Muscle of arm (tissue), 14 donors: ENCODE measurements at places on chromosomes 6 and 20.

- DNase-seq, result no peak
Measured at GRCh38 chr6:109252261-109253041, 129.8 kb downstream of the CD164 start.

DNA sequence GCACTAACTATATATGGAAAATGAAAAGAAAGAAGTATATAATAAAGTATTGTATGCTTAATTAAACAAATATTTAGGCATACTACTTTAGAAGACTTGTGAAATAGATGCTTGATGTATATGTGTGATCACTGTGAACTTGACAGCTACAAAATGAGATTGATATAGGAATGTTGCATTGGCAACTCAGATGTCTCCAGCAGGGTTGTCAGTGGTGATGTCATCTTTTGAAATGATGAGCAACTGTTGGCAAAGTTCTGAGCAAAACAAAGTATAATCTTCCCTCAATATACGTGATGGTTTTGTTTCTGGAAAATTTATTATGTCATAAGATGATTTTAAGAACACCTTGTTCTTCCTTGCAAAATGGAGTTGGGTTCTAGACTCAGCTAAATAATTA is 133.8 kb downstream of the ARID1B start:
- no peak for DNase-seq

GRCh38 chr6:33696548-33697518 is 14.7 kb downstream of the UQCC2 start:
- no peak for DNase-seq

DNA sequence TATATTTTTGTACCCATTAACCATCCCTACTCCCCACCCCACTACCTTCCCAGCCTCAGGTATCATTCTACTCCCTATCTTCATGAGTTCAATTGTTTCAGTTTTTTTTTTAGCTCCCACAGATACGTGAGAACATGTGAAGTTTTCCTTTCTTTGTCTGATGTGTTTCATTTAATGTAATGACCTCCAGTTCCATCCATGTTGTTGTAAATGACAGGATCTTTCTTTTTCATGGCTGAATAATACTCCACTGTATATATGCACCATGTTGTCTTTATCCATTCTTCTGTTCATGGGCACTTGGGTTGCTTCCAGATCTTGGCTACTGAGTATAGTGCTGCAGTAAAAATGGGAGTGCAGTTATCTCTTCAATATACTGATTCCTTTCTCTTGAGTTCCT is 63.5 kb downstream of the MYO6 start:
- no peak for DNase-seq

DNA sequence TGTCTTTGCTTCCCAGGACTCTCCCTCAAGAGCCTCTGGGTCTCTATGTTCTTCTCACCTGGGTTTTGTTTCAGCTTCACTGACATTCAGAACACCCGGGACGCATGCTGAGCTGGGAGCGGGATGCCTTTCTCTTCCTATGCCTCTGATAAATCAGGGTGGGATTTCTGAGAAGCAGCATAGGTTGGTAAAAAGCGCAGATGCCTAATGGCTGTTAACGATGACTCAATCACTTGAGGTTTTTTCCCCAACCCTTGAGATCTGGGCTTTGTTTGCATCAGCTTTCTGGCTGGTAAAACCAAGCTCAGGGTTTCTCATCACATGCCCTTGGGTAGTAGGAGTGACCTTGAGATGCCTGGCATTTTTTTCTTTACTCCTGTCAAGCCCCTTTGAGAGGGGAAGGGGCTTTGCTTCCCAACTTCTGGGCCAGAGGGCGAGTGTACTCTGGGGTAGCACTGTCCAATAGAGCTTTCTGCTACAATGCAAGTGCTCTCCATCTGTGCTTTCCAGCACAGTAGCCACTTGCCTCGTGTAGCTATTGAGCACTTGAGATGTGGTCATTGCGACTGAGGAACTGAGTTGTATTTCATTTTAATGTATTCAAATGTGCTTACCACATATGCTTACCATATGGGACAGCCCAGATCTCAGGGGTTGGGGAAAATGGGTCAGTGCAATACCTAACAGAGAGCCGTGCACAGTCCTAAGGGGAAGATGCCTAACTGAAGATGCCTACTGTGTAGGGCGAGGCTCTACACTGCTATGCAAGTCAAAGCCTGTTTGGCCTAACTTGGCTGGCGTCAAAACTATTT is 69.1 kb downstream of the PPP1R14C start:
- DNase-seq, result no peak

GRCh38 chr20:14295238-14295637 is 42.2 kb downstream of the FLRT3 start:
- DNase-seq, result peak; percentile 4

DNA sequence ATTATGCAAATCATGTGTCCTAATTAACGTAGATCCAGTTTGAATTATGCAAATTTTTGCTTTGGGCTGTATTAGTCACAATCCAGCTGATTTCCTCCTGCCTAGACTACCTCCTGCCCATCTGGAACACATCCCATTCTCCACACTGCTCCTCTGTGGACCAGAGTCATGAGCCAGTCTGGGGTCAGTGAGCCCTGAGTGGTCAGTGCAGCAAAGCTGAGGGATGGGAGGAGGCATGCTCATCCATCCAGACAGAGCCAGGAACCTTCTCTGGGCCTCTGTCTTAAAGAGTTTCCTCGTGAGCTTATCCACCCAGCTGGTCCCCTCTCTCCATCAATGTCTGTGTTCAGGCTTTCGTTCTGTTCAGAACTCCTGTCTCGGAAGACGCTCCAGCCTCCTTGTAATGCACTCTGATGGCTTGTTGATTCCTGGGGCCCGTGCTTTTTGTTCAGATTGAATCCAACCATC is 747.8 kb downstream of the PTPRT start:
- DNase-seq, result no peak

GRCh38 chr20:32315891-32316290 is 38.4 kb downstream of the KIF3B start:
- DNase-seq, result peak; percentile 15

GRCh38 chr20:5991623-5992441 is 41.4 kb downstream of the MCM8 start:
- DNase-seq, result no peak

DNA sequence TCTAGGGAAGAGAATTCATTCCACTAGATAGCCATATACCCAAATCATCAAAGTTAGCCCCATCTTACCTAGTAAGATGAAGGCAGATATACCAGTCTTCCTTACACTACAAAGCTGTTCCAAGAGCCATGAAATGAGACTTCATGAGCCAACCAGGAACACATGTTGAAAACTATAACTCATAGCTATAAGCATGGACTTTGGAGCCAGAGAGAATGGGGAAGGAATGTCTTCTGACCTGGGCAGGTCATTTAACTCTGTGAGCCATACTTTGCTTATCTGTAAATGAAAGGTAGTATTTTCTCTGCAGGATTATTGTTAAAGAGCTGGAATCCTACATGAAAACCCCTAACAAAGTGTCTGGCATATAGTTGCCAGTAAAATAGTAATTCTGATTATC is 27.3 kb downstream of the ADGRF5 start:
- no peak for DNase-seq

GRCh38 chr6:111256646-111257045 is 169.3 kb downstream of the SLC16A10 start:
- DNase-seq, result no peak

GRCh38 chr20:61253640-61254511 is 1.8 kb downstream of the CDH4 start:
- DNase-seq, result no peak

DNA sequence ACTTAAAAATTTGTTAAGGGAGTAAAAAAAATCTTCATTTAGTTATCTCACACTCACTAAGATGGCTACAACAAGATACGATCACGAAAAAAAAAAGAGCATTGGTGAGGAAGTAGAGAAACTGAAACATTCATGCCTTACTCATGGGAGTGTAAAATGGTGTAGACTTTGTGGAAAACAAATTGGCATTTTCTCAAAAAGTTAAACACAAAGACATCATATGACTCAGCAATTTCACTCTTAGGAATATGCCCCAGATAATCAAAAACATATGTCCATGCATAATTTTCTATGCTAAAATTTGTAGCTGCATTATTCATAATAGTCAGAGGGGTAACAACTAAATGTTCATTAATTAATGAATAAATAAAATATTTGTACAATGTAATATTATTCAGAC is 120.9 kb upstream of the IRAK1BP1 start:
- DNase-seq, result no peak

DNA sequence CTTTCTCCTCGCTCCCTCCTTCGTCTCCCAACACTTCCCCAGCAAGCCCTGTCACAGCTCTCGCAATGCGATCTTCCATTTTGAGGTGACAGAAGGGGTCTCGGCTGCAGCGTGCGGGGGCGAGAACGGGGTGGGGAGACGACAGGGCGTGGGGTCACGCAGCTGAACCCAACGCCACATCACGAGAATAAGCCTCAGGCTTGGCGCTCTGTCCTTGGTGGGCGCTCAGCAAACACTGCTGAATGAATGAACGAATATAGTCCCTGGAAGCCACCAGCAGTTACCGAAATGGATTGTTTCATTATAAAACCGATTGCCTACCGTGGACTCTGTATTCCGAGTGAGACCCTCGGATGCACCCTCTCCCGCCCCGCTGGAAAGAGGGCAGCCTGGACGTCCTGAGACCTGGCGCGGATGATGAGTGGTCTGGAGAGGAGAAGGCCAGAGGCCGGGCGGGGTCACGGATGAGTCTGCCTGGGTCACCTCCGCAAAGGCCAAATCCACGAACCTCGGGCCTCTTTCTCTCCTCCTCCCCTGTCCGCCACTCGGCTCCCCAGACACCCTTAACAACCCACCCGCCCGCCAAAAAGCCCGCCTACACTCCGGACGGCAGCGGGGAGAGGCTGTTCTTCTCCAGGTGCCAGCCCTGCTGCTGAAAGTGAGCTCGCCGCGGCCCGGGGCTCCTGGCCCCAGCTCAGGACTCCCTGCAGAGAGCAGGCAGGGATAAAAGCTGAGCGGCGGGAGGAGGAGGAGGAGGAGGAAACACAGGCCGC is 3.7 kb downstream of the NRN1 start:
- DNase-seq, result no peak

DNA sequence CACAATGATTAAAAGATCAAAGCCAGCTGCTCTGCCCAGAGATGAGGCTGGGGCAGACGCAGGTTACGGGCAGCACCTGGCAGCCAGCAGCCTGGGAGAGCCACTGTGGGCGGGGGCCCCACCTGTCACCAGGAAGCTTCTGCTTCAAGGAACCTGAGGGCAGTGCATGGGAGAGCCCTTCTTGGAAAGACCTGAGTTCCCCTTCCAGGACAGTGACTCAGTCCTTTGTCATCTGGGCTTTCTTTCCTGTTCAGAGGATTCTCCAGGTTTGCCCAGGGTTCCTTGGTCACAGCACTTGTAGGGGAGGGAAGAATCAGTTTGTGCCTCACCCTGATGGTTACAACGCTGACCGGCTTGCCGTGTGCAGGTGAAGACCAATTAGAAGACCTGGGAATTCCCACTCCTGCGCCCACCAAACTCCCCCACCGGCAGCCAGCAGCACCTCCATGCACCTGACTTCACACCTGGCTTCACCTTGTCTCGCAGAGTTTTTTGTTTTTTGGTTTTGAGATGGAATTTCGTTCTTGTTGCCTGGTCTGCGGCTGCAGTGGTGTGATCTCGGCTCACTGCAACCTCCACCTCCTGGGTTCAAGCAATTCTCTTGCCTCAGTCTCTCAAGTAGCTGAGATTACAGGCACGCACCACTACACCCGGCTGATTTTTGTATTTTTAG is 2.0 kb downstream of the ZBP1 start:
- DNase-seq, result no peak

GRCh38 chr6:105359419-105360370 is 43.2 kb downstream of the PREP start:
- DNase-seq, result no peak

- no peak for DNase-seq
Measured at GRCh38 chr6:128519931-128520435, 416 bp downstream of the PTPRK start.

GRCh38 chr20:46717818-46718541 is 8.5 kb downstream of the SLC2A10 start:
- DNase-seq, result no peak

DNA sequence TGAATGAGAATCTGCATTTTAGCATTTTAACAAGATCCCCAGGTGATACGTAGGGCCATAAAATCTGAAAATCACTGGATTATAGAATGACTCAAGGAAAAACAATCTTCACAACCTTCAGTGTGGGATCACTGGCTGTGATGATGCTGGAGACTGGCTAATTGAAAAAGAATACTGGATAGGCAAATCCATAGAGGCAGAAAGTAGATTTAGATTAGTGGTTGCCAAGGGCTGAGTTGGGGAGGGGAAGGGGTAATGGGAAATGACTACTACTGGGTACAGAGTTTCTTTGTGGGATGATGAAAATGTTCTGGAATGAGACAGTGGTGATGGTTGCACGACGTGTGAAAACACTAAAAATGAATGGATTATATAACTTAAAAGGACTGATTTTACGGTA is 84.1 kb downstream of the CDK19 start:
- DNase-seq, result no peak

- DNase-seq, result no peak
Measured at GRCh38 chr6:24906314-24906713, 29.4 kb downstream of the RIPOR2 start.

GRCh38 chr6:77324866-77325265 is 138.4 kb downstream of the HTR1B start:
- DNase-seq, result peak; percentile 54

DNA sequence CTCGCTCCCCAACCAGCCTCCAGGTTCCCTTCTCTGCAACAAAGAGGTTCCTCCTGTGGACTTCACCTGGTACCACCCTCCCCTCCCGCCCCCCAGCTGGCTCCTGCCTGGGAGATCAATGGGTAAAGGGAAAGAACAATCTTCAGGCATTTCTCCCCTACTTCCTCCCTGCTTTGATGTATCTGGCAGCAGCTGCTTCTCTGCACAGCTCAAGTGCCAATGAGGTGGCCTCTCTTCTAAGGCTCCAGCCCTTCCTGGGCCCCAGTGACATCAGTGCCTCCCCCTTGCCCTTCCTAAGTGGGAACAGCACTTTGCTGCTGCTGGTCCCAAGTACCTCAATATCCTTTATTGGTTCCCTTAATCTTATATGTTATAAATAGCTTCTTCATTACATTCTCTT is 23.5 kb downstream of the MOCS1 start:
- no peak for DNase-seq

DNA sequence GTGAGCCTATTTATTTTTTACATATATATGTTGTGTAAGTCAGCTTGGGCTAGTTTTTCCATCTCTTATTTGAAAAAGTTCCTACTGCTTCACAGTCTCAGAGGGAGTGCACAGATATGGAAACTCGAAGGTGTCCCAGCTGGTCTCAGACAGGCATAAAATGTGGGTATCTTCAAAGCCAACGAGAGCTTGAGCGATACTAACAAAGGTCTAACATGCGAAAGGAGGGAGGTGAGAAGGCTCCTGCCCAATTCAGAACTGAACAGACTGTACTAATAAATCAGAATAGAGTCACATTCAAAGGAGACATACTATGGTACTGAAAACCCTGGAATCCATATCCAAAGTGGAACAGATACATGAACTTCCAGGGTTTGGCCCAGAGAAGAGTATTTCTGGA is 113.0 kb downstream of the PREX1 start:
- no peak for DNase-seq

DNA sequence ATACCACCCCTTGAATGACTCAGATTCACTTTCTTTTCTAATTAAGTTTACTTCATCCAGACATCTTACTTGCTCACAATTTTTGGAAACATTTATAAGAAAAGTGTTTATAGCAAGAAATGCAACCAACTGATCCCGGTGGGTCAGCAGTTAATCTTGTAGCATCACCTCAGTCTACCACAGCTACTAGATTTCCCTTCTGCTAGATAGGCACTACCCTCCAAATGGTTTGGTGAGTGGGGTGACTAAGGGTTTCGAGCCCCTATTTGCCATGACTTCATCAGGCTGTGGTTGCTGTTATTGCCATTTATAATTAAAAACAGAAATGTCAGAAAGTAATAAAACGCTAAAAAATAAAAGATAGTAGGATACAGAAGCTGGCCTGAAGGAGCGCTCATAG is 930.1 kb upstream of the GJE1 start:
- DNase-seq, result no peak
